Suppressor macrophage treated with lipopolysaccharide for 4 hours (primary cell): ENCODE measurements at places on chromosomes 6 and 20.

DNA sequence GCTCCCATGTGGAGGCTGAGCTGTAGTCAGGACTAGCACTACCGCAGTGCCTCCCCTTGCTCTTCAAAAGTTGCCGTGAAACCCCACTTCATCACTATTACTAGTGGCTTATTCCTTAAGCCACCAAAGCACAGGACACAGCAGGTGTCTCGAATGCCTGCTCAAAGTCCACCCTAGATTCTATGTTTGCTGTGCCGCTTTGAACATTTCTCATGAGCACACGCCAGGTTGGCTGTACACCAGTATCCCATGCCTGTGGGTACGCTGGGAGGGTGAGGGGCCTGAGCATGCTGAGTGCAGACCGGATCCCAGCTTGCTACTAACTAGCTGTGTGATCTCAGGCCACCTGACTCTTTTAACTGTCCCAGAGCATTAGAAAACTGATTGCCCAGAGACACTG lies 335.8 kb upstream of the QKI start:
- DNase-seq = no peak

GRCh38 chr6:43405354-43405753 lies 22.0 kb upstream of the ABCC10 start:
- no peak for DNase-seq

DNA sequence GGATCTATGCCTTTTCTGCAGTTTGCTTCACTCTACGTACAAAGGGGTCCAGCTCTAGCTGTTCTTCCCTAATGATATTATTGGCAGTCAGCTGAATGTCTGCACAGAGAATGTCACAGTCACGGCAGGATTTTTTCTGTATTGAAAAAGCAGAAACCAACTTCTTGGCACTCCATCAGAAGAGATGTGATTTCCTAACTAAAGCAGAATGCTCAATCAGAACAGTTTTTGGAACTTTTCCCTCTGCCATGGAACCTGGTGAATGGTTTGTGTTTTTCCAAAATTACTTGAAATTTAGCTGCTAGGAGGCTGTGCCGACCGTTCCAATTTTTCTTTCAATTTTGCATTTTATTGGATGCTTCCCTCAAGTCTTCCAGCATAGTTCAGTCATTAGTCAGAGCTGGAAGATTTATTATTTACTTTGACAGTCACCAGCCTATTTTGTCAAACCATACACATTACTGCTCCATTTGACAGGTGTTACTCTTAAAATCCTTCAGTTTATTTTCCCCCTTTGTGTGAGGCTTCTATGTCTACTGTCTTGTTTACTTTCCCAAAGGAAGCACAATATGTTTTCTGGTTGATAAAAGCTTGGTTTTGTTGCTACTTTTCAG lies 259.6 kb upstream of the EPHA7 start:
- no peak for DNase-seq

DNA sequence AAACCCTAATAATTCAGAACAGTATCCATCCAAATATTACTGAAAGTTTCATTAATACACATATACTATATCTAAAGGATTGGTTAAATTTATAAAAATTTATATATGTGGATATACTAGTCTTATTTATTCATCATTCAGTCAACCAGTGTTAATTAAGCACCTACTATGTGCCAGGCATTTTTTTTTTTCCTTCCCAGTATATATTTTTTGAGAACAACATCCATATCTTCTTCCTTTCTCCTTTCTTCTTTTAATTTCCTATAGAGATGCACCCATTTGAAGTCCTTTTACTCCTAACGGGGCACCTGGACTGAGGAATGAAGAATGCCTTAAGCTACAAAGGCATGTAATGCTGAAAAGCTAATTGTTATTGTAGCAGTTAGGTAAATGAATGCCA lies 72.8 kb downstream of the SESN1 start:
- DNase-seq = no peak

DNA sequence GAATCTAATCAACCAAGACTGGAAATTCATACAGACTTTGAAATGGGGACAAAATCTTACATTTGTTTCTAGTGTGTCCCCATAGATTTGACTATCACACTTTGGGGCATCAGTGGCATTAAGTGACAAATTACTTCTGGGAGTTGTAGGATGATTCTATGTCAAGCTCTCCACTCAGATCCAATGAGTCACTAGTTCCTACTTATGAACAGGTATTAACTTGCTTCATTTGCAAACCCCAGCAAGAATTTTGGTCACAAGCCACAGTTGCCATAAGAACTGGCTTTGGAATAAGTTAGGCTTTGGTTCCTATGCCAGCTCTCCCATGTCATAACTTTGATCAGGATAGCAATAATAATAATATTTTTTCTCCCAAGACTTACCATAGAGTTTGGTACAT lies 77.6 kb upstream of the PTPRK start:
- DNase-seq = no peak

GRCh38 chr6:5580736-5581581 lies 319.6 kb downstream of the FARS2 start:
- no peak for DNase-seq

DNA sequence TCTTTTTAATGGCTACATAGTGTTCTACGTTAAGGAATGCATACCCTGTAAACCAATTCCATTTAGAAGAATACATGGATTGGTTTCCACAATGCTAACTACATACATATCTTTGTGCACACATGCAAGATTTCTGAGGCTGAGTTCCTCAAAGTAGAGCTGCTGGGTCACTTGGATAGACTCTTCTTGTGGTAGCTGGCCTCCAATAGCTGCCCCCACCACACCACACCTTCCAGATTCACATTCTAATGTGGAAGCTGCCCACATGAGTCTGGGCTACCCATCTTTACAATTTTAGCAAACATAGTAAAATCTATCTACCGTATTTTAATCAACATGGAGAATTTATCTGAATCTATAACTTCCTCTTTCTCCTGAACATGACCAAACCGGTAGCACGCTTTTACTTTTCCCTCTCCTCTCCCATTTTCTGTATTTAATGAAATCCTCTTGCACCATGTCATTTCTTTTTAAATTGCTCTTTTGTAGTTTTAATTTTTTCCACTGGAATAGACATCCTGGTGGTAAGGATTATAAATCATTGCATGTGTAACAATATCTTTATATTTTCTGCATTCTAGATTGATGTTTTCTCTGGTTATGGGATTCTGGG lies 74.7 kb upstream of the CITED2 start:
- no peak for DNase-seq

- DNase-seq = no peak
Observed at GRCh38 chr6:159590835-159591234, 102.2 kb downstream of the SOD2 start.

DNA sequence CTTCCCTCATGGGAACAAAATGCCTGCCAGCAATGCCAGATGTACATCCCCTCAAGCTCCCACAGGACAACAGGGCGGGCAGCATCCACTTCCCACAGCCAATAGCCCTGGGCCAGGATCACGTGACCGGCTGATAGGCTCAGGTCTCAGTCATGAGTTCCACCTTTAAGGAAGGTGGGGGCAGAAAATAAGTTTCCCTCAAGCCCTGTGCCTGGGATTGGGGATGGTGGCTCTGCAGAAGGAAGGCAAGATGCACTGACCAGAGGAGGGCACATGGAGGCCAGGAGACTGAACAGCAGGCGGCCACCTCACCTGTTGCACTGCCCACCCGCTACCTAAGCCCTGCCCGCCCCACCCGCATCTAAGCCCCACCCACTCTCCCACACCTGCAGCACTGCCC lies 149.1 kb downstream of the BMP7 start:
- DNase-seq = no peak

DNA sequence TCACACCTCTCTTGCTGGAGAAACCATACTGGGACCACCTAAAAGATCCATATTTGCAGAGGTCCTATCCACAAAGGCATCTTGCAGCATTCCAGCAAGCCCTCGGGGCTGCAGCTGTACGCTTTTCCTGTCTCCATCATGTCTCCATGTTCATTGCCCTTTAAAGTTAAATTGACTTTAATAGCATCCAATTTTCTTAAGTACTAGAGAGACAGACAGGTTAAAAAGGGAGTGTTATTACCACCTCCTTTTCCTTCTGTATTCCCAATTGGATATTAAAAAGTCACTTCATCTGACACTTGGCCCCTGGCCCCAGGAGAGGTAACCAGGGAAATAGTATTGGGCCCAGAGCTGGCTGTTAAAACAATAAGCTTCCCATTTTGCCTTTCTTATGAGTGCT lies 178.6 kb downstream of the UNC5CL start:
- no peak for DNase-seq

GRCh38 chr6:137320271-137320670 lies 101.1 kb upstream of the IFNGR1 start:
- no peak for DNase-seq

GRCh38 chr6:28134015-28134414 lies 7.7 kb upstream of the ZKSCAN8 start:
- DNase-seq = peak; percentile 47

GRCh38 chr6:53128842-53129241 lies 19.8 kb downstream of the GCM1 start:
- no peak for DNase-seq

GRCh38 chr6:26197636-26197932 lies 110.4 kb downstream of the HFE start:
- DNase-seq = no peak

DNA sequence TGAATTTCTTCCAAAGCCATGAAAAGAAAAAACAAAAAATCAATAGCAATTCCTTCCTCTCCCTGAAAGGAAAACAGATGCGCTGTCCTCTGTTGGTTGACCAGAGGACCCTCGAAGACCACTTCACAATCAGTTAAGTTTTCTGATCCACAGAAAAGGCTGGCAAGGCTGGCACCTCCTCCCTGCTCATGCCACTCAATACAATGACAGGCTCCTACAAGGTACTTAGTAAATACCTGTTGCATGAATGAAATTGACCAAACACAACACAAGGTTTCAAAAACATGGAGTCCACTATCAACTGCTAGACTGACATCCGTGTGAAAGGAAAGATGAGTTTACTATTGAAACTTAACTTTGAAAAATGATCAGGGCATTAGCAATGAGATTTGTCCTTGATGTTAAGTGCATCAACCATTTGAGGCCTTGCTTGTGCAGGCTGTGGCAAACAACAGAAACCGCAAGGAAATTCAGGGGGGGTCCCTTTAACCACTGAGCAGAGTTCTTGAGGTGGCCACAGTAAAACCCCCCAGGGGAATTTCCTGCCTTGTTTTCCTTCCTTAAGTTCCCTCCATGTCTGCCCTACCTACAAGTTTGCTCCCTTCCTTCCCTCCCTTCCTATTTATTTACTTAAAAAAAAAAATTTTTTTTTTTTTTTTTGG lies 27.9 kb upstream of the RTF2 start:
- peak; percentile 16 for DNase-seq

DNA sequence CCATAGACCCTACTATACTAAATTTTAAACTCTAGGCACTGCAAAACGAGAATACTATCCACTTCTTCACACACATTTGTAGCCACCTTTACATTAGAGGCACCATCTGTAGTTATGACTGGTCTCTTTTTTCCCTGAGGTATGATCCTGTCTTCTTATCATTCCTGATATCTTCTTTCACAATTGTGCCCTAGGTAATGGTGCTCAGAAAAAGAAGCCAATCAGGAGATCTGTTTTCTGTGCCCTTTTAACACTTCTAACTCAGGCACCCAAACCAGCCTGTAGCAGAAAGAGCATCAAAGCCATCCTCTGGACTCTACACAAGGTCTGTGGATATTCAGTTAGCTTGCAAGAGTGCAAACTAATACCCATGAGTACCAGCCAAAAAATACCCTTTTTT lies 149.7 kb upstream of the SGK1 start:
- DNase-seq = no peak

GRCh38 chr6:73372516-73372915 lies 2.8 kb upstream of the OOEP start:
- DNase-seq = no peak

DNA sequence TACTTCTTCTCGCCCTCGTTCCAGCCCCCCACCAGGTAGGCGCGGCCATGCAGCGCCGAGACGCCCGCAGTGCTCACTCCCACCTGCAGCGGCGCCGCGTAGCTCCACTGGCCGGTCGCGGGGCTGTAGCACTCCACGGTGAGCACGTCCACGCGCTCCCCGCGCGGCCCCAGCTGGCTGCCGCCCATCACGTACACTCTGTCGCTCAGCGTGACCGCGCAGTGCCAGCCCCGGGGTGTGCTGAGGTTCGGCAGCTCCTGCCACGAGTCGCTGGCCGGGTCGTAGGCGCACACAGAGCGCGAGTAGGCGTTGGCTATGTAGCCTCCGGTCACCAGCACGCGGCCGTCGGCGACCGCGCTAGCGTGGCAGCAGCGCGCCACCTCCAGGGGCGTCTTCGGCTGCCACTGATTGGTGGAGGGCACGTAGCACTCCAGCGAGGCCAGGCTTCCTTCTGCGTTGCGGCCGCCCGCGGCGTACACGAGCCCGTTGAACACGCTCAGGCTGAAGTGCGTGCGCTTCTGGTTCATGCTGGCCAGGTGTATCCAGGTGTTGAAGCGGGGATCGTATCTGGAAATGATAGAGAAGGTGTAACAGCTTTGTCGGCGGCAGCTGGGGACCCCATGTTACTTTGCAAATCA lies 13.7 kb downstream of the KLHL31 start:
- DNase-seq = peak; percentile 83

DNA sequence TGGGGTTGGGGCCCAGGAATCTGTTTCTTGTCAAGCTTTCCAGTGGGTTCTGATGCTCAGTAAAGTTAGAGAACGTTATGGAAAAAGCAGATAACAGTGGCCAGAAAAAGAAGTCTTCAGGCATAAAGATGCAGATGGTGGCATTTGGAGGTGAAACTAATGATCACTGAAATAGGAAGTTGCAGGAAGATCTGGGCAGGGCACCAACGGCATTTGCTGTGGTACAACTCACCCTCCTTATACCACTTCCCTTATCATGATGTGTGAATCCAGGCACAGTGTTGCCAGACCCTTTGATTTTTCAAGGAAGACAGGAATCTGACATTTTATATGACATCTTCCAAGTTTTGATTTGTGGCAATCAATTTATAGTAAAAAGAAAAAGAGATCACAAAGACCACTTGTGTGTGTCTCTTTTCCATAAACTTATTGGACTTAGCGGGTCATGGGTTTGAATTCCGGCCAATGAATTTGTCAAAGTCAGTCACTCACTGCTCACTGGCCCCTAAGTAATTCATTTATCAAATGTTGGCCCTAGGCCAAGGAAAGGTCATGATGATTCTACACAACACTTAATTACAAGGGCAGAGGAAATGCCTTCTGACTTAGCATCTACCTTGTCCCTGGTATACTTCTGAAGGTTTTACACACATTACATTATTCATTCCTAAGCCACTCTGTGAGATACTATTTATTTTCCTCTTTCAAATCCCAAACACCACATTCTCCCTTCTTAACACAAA lies 37.6 kb downstream of the LAMP5 start:
- DNase-seq = peak; percentile 23

DNA sequence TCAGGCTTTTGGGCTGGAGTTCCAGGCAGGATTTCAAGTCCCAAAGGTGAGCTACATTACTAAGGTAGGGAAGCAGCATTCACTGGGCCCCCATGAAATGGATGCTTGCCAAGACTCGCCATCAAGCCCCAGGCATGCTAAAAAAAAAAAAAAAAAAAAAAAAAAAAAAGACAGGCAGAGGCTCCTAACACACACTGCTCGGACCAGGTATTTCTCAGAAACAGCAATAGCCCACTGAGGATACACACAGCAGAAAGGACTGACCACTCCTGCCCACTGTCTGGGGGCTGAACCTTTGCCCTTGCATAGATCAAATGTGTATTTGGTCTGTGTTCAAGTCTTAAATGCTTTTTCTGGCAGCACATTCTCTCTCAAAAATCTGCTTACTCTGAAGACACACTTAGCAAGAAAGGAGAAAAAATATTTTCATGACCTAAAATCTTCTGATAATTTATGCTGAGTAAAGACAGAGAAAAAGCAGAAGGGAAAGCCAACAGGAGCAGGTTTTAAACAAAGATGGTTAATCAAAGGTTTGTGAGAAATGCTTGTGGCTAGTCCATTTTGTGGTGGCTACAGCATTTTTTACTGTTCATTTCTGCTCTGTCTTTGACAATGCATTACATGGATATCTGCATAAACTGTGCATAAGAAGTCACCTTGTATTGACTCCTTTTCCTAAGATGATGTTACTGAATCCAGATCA lies 37.9 kb upstream of the BEND6 start:
- no peak for DNase-seq
